Stimulated activated CD8-positive, alpha-beta memory T cell treated with anti-CD3 and anti-CD28 coated beads, Interleukin-15, amount 100 ng/mL, for 24 hours (primary cell): ENCODE measurements at places on chromosomes 6 and 20.

DNA sequence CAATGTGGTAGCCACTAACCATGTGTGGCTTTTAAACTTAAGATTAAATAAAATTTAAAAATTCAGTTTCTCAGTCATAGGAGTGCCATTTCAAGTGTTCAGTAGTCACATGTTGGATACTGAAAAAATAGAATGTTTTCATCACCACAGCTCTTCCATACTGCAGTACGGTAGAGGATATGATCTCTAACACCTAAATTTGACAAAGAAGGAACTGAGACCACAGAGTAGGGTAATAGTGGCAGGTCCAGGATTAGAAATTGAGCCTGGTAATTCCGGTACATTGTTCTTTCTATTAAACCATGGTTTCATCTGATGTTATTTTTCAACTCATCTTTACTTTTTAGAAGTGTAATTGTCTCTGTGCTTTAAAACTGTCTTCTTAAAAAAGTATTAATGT, 104.0 kb downstream of the CD2AP start:
- no peak for DNase-seq

- no peak for DNase-seq
Observed at GRCh38 chr20:47102629-47103028, 208.0 kb downstream of the EYA2 start.

GRCh38 chr6:43391440-43392031, 22.1 kb upstream of the ZNF318 start:
- DNase-seq = no peak

- no peak for DNase-seq
Observed at GRCh38 chr6:154297721-154298120, 58.9 kb downstream of the IPCEF1 start.

DNA sequence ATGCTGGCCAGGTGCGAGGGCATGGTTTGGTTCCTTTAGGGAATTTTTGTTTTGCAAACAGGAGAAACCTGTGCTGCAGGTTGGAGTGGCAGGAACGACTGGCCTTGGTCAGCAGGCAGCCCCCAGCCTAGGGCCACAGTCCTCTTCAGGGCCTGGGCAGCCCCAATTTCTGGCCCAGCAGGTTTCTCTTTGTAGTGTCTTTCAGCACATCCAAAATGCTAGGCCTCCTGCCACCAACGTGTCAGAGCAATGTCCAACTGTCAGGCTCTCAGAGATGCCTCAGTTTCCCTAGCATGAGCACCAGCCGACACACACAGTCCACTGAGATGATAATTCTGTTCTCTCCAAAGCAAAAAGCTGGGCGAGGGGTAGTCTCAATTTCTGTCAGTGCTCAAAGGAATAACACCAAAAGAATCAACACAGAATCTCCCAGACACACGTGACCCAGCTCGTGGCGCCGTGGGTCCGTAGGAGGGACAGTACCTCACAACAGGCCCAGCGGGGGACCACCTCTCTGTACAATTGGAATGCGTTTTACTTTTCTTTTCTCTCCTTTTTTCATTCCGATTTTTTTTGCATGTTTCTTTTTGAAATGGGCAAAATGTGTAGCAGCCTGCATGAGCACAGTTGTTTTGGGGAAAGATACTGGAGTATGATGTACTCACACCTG, 125.9 kb downstream of the TAF4 start:
- no peak for DNase-seq

DNA sequence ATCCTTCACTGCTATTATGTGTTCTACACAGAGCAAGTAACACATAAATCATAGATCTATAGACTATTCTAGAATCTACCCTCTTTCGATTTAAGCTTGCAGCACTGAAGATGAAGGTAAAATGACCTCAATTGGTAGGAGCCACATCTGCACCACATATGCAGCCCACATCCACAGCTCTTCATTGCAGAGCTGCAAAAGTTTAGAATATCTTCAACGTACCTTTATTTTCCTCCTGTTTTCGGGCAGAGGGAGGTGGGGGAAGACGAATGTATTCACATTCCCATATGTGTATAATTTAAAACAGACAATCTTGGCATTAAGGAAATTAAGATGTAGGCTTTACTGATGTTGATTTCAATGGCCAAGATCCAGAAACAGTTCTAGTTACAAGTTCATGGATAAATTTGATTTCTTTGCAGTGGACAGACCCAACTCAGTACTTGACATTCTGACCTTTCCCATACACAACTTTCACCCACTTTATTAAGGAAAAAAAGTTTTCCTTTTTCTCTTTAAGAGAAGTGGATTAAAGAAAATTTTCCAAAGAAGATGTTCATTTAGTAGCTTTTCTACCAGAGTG, 14.0 kb downstream of the EPB41L2 start:
- no peak for DNase-seq

- DNase-seq = no peak
Observed at GRCh38 chr6:107866606-107867301, 42.6 kb upstream of the SCML4 start.

GRCh38 chr6:148472171-148473105, 129.8 kb downstream of the SASH1 start:
- no peak for DNase-seq

DNA sequence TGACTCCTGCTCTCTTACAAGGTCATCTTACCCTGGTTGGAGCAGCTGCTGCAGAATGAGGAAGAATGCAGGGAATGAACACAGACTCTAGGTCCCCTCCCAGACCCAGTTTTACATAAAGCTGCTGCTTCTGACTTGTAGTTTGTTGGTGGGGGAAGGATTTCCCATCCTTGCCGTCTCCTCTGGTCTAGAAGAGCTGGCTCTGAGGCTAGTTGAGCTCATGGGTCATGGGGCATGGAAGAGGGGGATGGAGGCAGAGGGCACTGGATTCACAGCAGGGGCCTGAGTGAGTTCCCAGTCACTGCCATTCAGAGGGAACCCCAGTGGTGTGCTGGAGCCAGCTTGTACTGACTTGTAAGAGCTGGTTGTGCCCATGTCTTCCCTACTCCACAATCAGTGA, 9.2 kb upstream of the GUCA1A start:
- DNase-seq = no peak

- DNase-seq = peak; percentile 21
Observed at GRCh38 chr6:27505209-27506027, 32.5 kb upstream of the ZNF184 start.

DNA sequence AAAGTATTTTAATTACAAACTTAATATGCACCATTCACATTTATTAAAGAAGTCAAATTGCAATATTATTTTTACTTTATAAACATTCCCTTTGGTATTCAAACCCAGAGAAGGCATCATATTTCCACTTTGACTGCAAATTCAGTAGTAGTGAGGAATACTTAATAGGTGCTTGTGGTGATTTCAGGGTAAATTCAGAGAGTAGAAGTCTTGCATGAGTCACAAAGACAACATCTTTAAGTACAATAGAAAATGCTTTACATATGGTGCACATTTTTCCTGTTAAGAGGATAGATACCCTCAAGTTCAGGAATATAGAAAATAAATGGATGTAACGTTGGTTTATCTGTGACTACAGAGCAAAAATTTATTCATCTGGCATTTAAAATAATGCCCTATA, 390.2 kb downstream of the TENT5A start:
- DNase-seq = no peak
